ENCODE measurements at places on chromosomes 11 and 22. TPM values are rescaled to one million over a fixed set of nuclear protein-coding genes. Genes with fewer than 3 reads are reported as not detected.

DNA sequence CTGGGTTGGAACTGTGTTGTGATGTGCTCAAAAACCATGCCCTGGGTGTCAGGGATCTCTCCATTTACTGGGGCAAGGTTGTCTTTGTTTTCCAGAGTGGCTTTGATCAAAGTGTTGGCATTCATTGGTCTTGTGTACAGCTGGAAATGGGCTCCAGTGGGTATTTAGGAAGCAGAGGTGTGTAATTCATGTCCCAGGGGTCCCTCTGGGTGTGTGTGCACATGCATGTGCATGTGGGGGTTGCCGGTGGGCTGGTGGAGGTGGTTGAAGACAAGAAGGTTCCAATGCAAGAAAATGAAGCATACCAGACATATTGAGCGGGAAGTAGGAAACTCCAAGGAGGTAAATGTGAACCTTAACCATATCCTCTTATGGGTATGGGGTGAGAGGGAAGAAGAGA, 121.7 kb downstream of the ME3 start:
- H3K36me3 ChIP-seq = no peaks in the 10 kb centered on the region
- no peak for DNase-seq
- H3K27ac ChIP-seq = no peak overlapping the region
- H3K4me1 ChIP-seq = peaks cover 11% of the 10 kb centered on the region

DNA sequence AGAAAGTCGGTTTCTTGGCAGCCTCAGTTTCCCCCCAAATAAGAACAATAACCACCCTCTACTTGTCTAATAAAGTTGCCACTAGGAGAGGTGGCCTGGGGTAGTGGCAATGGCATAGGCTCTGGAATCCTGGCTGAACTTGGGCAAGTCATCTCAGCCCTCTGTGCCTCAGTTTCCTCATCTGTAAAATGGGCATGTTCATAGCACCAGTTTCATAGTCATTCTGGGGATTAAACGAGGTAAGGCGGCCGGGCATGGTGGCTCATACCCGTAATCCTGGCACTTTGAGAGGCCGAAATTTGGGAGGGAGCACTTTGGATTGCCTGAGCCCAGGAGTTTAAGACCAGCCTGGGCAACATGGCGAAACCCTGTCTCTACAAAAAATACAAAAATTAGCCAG, 63.0 kb downstream of the SGSM1 start:
- peaks cover 2% of the 10 kb centered on the region for H3K27me3 ChIP-seq
- H3K4me3 ChIP-seq = no peak overlapping the region
- DNase-seq = no peak
- H3K27ac ChIP-seq = no peak overlapping the region

DNA sequence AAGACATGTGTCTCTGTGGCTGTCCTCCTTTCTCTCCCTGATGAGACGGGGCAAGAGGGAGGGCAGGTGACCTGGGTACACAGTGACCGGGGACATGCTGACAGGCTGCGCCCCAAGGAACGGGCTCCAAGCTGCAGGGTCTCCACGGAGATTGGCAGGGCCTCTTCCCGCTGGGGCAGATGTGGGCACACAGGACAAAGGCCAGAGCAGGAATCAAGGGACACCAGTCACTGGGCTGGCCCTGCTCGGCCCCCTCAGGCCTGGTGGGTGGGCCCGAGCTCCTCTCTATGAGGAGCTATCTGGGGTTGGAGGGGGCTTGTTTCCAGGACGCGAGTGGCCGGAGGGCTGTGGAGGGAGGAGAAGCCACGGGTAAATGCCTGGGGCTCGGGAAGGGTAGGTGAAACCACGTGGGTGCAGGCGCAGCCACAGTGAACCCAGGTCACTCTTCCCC, 11.2 kb downstream of the PNPLA5 start:
- no peaks in the 10 kb centered on the region for H3K27me3 ChIP-seq
- H3K4me1 ChIP-seq = no peaks in the 10 kb centered on the region
- DNase-seq = no peak
- H3K4me3 ChIP-seq = no peak overlapping the region
- no peak overlapping the region for H3K27ac ChIP-seq
- H3K36me3 ChIP-seq = no peaks in the 10 kb centered on the region

- peaks cover 6% of the 10 kb centered on the region for H3K4me1 ChIP-seq
- H3K27ac ChIP-seq = no peak overlapping the region
- H3K27me3 ChIP-seq = no peaks in the 10 kb centered on the region
- peak; percentile 54 for DNase-seq
These were observed 556.1 kb downstream of the SOX6 start for GRCh38 chr11:15800111-15800800.

- H3K27me3 ChIP-seq = no peaks in the 10 kb centered on the region
- H3K4me1 ChIP-seq = peaks cover 35% of the 10 kb centered on the region
- H3K36me3 ChIP-seq = no peaks in the 10 kb centered on the region
These were observed 22.4 kb upstream of the FZD4 start for GRCh38 chr11:86977441-86978050.

GRCh38 chr11:46718155-46719019, 626 bp upstream of the F2 start:
- H3K27ac ChIP-seq = no peak overlapping the region
- no peak for DNase-seq
- H3K4me3 ChIP-seq = no peak overlapping the region
- no peaks in the 10 kb centered on the region for H3K36me3 ChIP-seq
- no peaks in the 10 kb centered on the region for H3K27me3 ChIP-seq
- H3K4me1 ChIP-seq = no peaks in the 10 kb centered on the region

DNA sequence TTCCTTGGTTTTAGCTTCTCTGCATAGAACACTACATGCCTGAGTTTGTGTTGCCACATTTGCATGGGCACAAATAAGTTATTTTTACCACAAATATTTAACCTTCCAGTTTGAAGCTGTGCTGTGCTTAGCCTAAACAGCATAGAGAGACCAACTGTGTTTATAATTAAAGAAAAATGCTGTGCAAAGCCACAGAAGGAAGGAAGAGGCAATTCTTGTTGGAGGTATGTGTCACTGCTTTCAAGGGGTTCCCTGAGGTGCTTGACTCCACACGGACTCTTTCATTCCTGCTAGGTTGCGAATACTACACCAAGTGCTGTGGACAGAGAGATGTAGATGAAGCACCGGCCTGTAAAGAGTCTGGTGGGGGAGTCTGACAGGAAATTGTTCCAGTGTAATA, 47.6 kb upstream of the OLFML1 start:
- no peak overlapping the region for H3K4me3 ChIP-seq
- no peak overlapping the region for H3K27ac ChIP-seq
- H3K4me1 ChIP-seq = no peaks in the 10 kb centered on the region
- H3K36me3 ChIP-seq = no peaks in the 10 kb centered on the region
- no peaks in the 10 kb centered on the region for H3K27me3 ChIP-seq
- DNase-seq = no peak

- H3K36me3 ChIP-seq = peaks cover 12% of the 10 kb centered on the region
- H3K27ac ChIP-seq = no peak overlapping the region
- no peak overlapping the region for H3K4me3 ChIP-seq
- H3K27me3 ChIP-seq = no peaks in the 10 kb centered on the region
- peaks cover 4% of the 10 kb centered on the region for H3K4me1 ChIP-seq
These were observed 18.3 kb upstream of the MICALL1 start for GRCh38 chr22:37887584-37888378.

- no peaks in the 10 kb centered on the region for H3K27me3 ChIP-seq
- no peak for DNase-seq
- no peaks in the 10 kb centered on the region for H3K36me3 ChIP-seq
- no peaks in the 10 kb centered on the region for H3K4me1 ChIP-seq
These were observed 8.3 kb upstream of the INSC start for GRCh38 chr11:15106201-15106965.

GRCh38 chr11:34997952-34998528, 81.6 kb downstream of the PDHX start:
- peaks cover 1% of the 10 kb centered on the region for H3K4me1 ChIP-seq
- no peak overlapping the region for H3K27ac ChIP-seq
- no peak overlapping the region for H3K4me3 ChIP-seq
- no peaks in the 10 kb centered on the region for H3K27me3 ChIP-seq
- H3K36me3 ChIP-seq = peaks cover 16% of the 10 kb centered on the region

DNA sequence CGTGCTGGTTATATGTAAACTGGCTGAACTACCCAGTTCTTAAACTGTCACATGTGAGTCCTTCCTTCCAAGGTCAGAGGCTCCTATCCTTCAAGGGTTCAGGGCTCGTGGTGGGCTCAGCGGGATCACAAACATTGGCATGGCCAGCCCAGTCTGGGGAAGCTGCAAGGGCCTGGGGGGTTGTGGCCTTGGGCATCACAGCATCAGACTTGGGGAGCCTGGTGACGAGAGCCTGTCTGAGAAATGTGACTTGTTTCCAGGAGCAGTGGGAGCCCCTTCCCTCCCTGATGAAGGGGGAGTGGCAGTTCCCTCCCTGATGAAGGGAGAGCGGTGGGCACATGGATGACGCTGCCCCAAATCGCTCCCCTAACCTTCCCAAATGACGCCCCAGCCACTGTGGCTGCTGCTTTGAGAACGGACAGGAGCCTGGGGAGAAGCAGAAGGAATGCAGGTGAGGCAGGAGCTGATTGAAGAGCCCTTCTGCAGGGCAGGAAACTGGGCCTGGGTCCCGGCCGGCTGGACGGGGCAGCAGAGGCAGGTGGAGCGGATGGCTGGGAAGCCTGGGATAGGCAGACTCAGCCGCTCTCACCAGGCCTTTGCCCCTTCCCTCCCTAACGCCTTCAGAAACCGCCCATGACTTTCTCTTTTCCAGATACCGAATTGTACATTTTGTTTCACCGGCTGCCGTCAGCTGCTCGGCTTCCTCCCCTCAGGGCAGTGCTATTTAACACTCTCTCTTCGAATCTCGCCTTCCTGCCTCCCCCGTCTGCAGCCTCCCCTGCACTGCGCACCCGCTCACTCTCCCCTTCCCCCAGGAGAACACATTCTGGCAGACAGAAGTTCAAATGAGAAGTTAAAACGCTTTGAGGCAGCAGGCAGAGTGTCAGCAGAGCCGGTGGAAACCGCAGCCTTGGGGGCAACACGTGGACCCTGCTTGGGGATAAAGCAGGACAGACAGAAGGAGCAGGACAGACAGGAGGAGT, 1486.7 kb downstream of the BRD1 start:
- H3K27ac ChIP-seq = no peak overlapping the region
- no peaks in the 10 kb centered on the region for H3K4me1 ChIP-seq
- DNase-seq = peak; percentile 27
- H3K27me3 ChIP-seq = no peaks in the 10 kb centered on the region
- no peak overlapping the region for H3K4me3 ChIP-seq
- H3K36me3 ChIP-seq = no peaks in the 10 kb centered on the region

DNA sequence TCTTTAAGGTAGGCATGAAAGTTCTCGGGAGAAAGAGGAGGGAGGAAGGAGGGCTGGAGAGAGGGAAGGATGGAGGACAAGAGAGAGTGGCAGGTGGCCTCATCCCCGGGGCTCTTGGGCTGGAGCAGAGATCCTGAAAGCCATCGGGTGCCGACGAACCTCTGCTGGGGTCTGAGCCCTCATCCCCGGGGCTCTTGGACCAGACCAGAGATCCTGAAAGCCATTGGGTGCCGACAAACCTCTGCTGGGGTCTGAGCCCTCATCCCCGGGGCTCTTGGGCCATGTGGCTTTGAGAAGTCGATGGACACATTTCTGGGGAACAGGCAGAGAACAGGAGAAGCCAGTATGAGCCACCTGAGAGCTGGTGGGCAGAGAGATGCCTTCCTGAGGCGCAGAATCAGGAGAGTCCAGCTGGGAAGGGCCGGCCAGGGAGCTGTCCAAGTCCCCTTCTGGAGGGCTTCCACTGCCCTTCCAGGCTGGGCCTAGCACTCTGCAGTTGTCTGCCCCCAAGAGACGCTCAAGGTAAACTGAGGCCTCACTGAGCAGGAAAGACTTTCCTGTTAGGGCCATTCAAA, 1398.1 kb downstream of the BRD1 start:
- H3K4me3 ChIP-seq = no peak overlapping the region
- H3K27ac ChIP-seq = no peak overlapping the region
- H3K36me3 ChIP-seq = no peaks in the 10 kb centered on the region

GRCh38 chr11:3933165-3933628, 77.7 kb downstream of the STIM1 start:
- peaks cover 81% of the 10 kb centered on the region for H3K4me1 ChIP-seq
- H3K4me3 ChIP-seq = no peak overlapping the region
- H3K27ac ChIP-seq = peak overlapping the region; percentile 59
- H3K36me3 ChIP-seq = no peaks in the 10 kb centered on the region
- no peaks in the 10 kb centered on the region for H3K27me3 ChIP-seq
- no peak for DNase-seq

DNA sequence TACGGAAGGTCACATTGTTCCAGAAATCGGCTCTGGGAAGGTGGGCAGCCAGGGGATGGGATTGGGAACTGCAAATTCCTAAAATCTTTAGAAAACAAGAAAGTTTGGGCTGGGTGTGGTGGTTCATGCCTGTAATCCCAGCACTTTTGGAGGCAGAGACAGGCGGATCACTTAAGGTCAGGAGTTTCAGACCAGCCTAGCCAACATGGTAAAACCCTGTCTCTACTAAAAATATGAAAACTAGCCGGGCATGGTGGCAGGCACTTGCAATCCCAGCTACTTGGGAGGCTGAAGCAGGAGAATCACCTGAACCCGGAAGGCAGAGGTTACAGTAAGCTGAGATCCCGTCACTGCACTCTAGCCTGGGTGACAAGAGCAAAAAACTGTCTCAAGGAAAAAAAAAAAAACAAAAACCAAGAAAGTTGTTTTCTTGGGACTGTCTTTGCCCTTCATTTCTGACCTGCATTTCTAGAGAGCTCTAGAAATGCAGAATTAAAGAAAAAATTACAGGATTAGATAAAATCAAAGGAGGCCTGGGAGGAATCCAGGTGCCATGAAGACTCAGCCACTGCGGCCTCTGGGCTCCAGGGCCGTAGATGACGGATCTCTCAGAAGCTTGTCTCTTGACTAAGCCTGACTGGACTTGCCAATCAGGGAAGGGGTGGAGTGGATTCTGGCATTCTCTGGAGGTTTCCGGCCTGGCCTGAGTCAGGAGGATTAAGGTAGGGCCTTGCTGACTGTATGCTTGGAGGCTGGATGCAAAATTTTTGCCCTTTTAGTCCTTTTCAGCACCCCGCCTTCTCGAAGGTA, 5.3 kb upstream of the MALAT1 start:
- DNase-seq = peak; percentile 92
- H3K36me3 ChIP-seq = no peaks in the 10 kb centered on the region
- no peaks in the 10 kb centered on the region for H3K27me3 ChIP-seq
- H3K4me1 ChIP-seq = peaks cover 80% of the 10 kb centered on the region
- peak overlapping the region; percentile 99 for H3K27ac ChIP-seq
- peak overlapping the region; percentile 42 for H3K4me3 ChIP-seq

- H3K36me3 ChIP-seq = peaks cover 50% of the 10 kb centered on the region
- peaks cover 12% of the 10 kb centered on the region for H3K4me1 ChIP-seq
- no peaks in the 10 kb centered on the region for H3K27me3 ChIP-seq
- no peak for DNase-seq
- H3K4me3 ChIP-seq = no peak overlapping the region
- no peak overlapping the region for H3K27ac ChIP-seq
These were observed 53.3 kb downstream of the FAR1 start for GRCh38 chr11:13721760-13722159.

- no peak overlapping the region for H3K4me3 ChIP-seq
- H3K27me3 ChIP-seq = no peaks in the 10 kb centered on the region
- H3K4me1 ChIP-seq = peaks cover 25% of the 10 kb centered on the region
- H3K36me3 ChIP-seq = no peaks in the 10 kb centered on the region
- H3K27ac ChIP-seq = peak overlapping the region; percentile 50
These were observed 113.0 kb downstream of the ATXN10 start for GRCh38 chr22:45784357-45785277.

The XKR3 gene
- total RNA-seq = not detected

The LIF gene
- 0.54 TPM for total RNA-seq

The SYT13 gene
- total RNA-seq = 0.22 TPM

The CWF19L2 gene
- 10.3 TPM for total RNA-seq

The RBMXL2 gene
- total RNA-seq = not detected

The CENPM gene
- 1.5 TPM for total RNA-seq

The TIGD3 gene
- total RNA-seq = not detected

The EXT2 gene
- 21.9 TPM for total RNA-seq

The MS4A15 gene
- not detected for total RNA-seq

The PLAAT5 gene
- total RNA-seq = 0.59 TPM

The BARX2 gene
- 1.8 TPM for total RNA-seq

The CFAP300 gene
- total RNA-seq = not detected

The C22orf23 gene
- total RNA-seq = 0.20 TPM

The FAM180B gene
- total RNA-seq = 0.26 TPM

The MS4A7 gene
- 5.0 TPM for total RNA-seq
